ENCODE measurements at places on chromosomes 11 and 22.

- DNase-seq = no peak
Observed at GRCh38 chr22:19466126-19466716, 12.8 kb downstream of the UFD1 start.

GRCh38 chr11:116851626-116852025 is 14.2 kb upstream of the APOA1 start:
- DNase-seq = no peak

DNA sequence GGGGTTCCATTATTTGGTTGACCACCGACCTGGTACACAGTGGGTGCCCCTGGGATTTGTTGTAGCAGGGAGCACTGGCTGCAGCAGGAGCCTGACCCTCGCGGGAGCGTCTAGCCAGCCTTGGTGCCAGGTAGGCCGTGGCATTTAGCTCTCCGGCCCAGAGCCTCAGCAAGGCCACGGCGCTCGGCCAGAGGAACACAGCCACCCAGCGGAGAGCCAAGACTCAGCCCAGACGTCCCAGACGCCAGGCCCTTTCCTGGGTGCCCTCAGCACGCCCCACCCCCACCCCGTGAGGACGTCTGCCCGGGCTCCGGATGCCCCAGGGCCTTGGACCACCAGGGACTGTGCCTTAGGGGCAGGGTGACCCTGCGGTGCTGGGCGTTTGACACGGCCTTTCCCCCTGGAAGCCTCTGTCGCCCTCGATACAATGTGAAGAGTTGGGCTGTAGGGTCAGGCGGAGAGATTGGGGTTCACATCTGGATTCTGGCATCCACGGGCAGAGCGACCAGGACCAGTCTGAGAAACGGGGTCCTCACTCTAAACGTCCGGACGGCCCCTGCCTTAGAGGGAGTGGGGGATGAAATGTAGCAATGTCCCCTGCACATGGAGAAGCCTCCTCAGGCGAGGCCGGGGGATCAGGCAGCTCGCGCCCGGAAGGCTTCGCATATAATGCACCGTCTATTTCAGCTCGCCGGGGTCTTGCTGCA is 99.2 kb upstream of the FGF3 start:
- DNase-seq = peak; percentile 8

GRCh38 chr11:73539506-73540084 is 58.3 kb downstream of the FAM168A start:
- DNase-seq = no peak

DNA sequence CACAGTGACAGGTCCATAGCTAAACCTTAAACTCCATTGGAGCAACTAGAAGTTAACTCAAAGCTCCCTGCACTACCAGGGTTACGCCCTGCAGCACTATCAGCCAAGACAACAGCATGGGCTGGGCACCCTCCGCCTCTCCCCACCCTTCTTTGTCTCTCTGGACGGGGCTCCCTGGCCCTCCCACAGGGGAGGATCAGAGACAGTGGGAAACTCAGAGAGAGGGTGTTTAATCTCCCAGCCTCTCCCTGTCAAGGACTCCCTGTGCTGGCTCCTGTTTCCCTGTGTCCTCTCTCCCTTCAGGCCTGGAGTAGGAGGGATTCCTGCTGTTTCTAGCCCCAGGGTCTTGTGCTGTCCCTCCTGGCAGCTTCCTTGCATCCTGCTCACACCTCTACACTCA is 56.9 kb upstream of the CSNK2A3 start:
- no peak for DNase-seq

DNA sequence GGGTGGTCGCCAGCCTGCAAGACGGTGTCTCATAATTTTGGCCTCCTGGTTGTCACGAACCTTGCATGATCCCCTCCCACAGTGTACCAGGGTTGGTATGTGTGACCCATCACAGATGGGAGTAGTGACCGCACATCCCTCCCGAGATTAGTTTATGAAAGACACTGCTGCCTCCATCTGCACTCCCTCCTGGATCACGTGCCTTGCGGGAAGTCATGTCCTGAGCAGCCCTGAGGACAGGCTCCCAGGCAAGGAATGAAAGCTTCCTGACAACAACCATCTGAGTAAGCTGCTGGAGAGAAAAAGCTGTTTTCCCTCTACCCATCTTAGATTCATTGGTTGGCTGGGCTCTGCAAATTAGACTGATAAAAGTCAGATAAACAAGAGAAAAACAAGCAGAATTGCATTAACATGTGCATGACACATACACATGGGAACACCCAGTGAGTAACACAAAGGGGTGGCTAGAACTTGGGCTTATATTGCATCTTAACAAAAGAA is 14.4 kb upstream of the PAMR1 start:
- no peak for DNase-seq

DNA sequence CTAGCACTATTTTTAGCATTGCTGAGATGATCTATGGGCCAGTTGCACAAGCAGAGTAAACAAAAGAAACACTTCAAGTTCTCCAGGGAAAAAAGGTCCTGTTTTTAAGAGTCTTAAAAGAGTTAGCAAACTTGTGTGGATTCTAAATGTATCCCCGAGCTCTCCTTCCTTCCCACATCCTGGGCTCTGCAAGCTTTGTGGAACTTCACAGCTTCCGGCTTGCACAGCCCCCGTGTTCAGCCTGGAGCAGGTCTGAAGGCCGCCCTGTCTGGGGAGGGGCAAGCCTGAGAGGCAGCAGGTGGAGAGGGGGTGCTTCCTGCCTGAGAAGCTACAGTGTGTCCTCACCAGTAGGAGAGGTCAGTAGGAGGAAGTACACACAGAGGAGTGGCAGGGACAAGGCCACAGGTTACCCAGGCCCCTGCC is 35.1 kb upstream of the SUSD2 start:
- DNase-seq = peak; percentile 33

GRCh38 chr22:29798318-29798717 is 31.1 kb downstream of the UQCR10 start:
- no peak for DNase-seq

DNA sequence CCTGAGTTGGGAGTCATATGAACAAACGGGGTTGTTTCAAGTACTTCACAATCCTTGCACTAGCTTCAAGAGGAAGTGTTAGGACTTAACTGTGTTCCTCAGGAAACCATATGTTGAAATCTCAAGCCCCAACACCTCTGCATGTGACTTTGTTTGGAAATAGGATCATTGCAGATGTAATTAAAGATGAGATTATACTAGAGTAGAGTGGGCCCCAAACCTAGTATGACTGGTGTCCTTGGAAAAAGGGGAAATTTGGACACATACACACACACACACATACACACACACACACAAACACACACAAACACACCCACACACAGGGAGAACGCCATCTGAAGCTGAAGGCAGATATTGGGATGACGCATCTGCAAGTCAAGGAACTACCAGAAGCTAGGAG is 6.4 kb upstream of the CEP295 start:
- DNase-seq = no peak

- DNase-seq = no peak
Observed at GRCh38 chr11:122137078-122137793, 21.2 kb upstream of the BLID start.

DNA sequence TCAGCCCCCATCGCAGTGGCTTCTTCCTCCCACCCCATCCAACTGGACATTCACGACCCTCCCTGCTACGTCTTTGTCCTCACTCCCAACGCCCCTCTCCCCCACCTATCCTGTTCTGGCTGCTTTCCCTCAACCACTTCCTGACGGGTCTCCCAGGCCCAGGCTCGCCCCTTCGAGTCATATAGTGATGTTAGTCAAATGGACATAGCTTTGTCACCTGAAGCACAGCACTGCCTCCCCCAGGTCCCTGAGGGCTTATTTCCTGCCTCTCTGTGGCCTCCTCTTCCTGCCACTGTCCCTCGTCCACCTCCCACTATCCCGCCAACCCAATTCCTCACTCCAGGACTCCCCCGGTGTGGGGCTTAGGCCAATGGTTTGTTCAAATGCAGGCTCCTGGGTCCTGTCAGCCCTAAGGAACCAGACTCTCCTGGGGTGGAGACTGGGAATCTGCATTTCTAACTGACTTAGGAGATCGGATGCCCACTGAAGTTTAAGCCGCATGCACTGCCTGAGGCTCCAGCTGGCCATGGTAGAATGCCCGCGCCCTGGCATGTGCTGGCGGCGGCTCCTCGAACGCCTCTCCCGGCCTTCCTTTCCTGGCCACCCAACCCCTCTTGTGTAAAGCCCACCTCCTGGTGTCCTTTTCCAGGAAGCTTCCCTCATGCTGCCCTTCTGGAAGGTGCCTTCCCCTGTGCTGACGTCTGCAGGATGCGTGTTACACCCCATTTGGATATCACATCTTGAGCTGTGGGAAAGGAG is 18.3 kb downstream of the SUN2 start:
- peak; percentile 59 for DNase-seq

GRCh38 chr11:45643598-45644260 is 21.7 kb downstream of the CHST1 start:
- DNase-seq = peak; percentile 61

DNA sequence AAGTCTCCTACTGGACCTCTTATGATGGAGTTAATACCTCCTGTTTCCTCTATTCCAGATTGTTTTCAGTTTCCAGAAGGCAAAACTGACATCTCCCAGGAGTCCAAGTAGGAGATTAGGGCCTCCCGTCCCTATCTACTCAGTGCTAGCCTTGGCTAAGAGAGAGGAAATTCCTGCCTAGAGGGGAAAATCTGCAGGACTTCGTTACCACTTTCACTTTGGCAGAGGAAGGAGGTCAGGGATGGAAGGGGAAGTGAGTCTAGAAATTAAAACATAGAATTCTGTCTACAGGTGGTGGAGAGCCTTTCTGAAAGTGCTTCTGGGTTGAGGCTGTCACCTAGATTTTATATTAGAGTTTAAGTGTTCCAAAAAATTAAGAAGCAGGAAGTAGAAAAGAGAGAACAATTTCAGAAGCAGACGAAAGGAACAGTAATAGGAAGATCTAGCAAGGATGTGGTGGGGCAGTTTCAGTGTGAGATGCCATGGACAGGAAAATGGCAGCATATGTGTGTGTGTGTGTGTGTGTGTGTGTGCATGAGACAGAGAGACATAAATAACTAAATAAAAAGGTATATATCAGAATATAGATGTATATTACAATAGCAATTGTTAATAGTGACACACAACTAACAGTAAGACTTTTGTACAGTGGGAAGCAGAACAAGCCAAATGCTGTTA is 2.4 kb upstream of the TRIM68 start:
- DNase-seq = no peak

DNA sequence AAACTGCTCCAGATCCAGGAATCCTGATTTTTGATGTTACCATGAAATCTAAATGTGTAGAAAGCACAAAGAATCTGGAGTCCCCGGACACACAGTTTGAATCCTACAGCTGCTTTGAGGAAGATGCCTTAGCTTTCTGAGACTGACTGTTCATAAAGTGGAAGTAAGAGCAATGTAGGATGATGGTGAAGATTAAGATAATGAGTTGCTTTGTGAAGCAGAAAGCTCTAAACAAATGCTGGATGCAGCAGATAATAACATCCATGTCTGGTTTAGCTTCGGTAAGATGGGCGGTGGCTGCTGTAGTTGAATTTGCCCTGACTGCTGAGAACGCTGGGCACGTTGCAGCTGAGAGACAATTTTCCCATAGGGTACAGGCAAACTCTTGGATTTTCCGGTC is 20.1 kb downstream of the OVOL1 start:
- no peak for DNase-seq

DNA sequence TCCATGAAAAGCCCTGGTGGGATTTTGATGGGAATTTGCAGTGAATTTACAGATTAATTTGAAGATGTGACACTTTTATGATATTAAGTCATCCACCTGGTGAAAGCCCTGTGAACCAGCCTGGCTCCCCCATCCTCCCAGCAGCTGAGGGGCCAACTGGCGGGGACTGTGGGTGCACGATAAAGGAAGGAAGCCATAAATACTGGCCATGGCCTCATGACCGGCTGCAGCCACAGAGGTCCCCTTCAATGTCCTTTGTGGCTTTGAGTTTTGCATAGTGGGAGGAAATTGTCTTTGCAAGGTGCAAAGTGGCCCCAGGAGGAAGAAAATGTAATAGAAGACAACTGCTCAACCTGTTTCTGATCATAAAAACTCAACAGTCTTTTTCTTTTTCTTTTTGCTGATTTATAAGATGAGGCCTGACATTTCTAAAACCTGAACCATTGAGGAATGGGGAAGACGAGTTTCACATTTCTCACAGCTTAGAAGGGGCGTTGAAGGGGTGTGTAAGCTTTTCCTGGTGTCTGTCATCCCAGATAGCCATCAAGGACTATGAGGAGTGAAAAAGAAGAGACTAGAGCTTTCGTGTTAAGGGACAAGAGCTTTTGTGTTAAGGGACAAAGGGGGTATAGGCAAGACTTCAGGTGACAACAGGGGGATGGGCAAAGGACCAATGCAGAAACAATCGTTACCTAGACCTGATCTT is 6.3 kb upstream of the NDUFV1 start:
- no peak for DNase-seq

GRCh38 chr22:42337356-42337755 is 66.9 kb upstream of the TCF20 start:
- DNase-seq = no peak

DNA sequence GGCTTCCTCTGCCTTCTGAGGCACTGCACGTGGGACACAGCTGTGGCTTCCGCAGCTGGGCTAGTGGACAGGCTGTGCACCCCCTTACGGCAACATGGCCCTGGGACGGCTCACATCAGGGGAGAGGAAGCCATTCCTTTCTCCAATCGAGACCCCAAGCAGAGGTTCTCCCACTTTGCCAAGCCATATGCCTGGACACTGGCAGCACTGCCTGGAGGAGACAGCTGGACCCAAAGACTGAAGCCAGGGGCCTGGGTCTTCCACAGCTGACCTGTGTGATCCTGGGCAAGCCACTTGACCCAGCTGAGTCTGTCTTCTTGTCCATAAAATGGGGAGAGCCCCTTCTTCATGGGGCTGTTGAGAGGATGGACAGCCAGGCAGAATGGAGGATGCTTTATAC is 65.4 kb downstream of the SHISAL1 start:
- no peak for DNase-seq

GRCh38 chr22:31840585-31840984 is 86.8 kb downstream of the DEPDC5 start:
- no peak for DNase-seq

DNA sequence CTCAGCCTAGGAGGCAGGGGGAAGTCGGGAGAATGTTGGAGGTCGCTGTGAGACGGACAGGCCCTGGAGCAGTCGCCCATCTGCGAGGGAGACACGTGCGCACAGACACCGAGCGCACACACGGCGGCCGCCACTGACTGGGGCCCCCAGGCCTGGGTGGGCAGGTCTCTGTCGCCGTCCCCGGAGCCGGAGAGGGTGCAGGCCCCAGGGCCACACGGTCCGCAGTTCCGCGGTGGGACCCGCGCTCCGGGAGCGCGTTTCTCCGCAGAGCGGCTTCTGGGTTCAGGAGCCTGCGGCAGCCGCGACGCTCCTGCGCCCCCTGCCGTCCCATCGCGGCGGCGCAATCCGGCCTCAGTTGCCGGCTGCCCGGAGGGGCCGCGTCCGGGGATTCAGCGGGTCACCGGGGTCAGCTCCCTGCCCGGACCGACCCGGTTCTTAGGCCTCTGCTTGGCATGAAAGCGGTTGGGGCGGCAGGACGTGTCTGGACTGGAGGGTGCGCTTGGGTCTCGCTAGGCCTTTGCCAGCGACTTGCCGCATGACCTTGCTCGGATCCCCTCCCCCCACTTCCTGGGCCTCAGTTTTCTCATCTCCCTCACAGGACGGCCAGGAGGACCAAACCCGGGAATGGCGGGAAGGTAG is 31.2 kb downstream of the PDE2A start:
- DNase-seq = peak; percentile 89

Data from posterior cingulate gyrus (tissue), 11 donors.